HFFc6 (cell line): ENCODE measurements at places on chromosomes 7 and 10. TPM values are rescaled to one million over a fixed set of nuclear protein-coding genes. Genes with fewer than 3 reads are reported as not detected.

The UFSP1 gene
- 2.6 to 4.4 TPM (median 3.2 TPM) in 3 replicates for total RNA-seq

DNA sequence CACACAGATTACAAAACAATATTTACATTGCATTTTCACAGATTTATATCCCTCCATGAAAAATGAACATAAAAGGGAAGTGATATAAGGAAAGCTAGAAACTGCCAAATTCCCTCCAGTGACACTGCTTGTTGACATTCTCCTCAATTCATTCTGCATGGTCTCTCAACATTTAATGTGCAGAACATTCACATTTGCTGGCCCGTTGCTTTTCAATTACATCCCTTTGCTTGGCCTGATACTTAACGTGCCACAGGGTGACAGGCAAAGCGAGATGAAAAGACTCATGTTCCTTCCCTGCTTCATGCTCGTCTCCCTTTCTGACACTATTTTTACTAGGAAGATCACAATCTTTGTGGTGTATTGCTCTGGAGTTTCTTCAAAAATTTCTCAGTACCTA is 1019.7 kb upstream of the LRRN3 start:
- no peak for DNase-seq
- H3K4me3 ChIP-seq = no peak overlapping the region
- peaks cover 2% of the 10 kb centered on the region for H3K4me1 ChIP-seq
- H3K27ac ChIP-seq = no peak overlapping the region
- no peaks in the 10 kb centered on the region; the same call in 1 of the 2 replicates for H3K27me3 ChIP-seq

- H3K4me1 ChIP-seq = peaks cover 3% of the 10 kb centered on the region
- no peak for DNase-seq
- peaks cover 17% of the 10 kb centered on the region for H3K27me3 ChIP-seq
- no peak overlapping the region for H3K27ac ChIP-seq
Measured at GRCh38 chr7:1654738-1655475, 15.2 kb upstream of the ELFN1 start.

DNA sequence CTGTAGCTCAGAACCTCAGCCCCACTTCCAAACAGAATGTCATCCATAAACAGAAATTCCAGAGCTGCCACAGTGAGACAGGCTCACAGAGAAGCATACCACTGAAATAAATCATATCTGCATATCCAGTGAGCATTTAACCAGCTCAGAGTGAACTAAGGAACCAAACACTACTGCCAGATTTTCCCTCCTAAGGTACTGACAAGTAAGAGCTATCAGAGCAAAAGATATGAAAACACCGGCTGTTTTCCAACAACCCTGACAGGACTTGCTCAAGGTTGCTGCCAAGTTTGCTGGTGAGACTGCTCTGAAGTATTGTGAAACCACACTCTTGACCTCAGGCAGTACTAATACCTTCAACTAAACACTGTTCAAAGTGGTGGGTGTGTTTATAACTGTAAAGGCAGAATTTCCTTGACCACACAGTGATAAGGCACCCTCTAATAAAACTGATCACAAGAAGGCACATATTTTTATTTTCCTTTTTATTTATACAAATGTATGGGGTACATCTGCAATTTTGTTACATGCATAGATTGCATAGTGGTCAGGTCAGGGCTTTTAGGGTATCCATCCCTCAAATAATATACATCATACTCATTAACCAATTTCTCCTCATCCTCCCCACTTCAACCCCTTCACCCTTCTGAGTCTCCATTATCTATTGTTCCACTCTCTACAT is 18.3 kb downstream of the SGMS1 start:
- no peaks in the 10 kb centered on the region; the same call in 1 of the 2 replicates for H3K27me3 ChIP-seq
- H3K4me1 ChIP-seq = peaks cover 68% of the 10 kb centered on the region
- H3K36me3 ChIP-seq = no peaks in the 10 kb centered on the region
- peak overlapping the region; percentile 89 for H3K27ac ChIP-seq
- peak; percentile 95 for DNase-seq

GRCh38 chr7:84744385-84744784 is 442.5 kb downstream of the SEMA3D start:
- peaks cover 20% of the 10 kb centered on the region for H3K4me1 ChIP-seq
- no peaks in the 10 kb centered on the region for H3K27me3 ChIP-seq
- DNase-seq = peak; percentile 12
- H3K36me3 ChIP-seq = no peaks in the 10 kb centered on the region
- no peak overlapping the region for H3K4me3 ChIP-seq

DNA sequence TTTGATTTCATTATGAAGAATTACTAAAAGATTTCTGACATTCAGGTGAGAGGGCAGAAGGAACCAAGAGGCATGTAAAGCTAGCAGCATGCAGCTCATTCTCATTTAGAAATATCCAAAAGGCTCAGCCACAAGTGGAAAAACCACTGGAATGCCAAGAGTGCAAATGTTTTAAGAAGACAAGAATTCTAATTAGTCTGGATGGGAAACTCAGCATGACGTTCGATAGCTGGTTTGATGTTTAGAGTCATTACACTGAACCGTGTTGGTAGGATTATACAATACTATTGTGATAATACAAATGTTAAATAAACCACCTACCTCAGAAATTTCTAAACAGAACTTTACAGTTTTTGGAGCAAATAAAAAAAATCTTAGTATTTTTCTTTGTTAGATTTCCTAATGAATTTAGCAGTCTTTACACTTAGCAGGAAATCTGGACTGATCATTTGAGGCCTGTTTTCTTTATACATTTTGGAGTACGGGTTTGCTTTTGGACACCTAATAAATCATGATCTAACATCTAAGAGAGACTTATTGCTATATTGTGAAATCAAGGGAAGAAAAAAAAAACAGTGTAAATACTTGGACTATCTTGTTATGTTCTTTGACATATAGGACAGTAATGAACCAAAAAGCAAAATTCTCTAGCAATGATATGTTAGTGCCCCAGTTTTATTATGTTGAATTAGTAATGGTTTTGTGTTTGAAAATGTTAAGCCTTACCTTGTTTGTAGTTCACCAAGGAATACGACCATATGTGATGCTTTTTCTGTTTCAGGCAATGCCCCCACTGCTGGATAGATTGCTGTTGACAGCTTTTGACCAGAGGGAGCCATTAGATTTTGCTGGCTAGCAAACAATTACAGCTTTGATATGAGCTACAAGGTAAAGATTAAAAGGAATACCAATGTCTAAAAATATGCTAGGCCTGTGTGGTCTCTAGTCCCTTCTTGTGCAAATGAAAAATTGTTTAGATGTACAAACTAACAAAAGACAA is 354.1 kb upstream of the SEMA3A start:
- no peaks in the 10 kb centered on the region for H3K27me3 ChIP-seq
- peaks cover 21% of the 10 kb centered on the region for H3K4me1 ChIP-seq
- DNase-seq = peak; percentile 14
- peak overlapping the region; percentile 28; the same call in 1 of the 2 replicates for H3K27ac ChIP-seq

- H3K27ac ChIP-seq = no peak overlapping the region
- H3K4me3 ChIP-seq = no peak overlapping the region
- peaks cover 11% of the 10 kb centered on the region for H3K36me3 ChIP-seq
- H3K4me1 ChIP-seq = peaks cover 46% of the 10 kb centered on the region
Measured at GRCh38 chr7:79785556-79785955, 332.1 kb upstream of the MAGI2 start.

The MAT1A gene
- not detected in 3 replicates for total RNA-seq

DNA sequence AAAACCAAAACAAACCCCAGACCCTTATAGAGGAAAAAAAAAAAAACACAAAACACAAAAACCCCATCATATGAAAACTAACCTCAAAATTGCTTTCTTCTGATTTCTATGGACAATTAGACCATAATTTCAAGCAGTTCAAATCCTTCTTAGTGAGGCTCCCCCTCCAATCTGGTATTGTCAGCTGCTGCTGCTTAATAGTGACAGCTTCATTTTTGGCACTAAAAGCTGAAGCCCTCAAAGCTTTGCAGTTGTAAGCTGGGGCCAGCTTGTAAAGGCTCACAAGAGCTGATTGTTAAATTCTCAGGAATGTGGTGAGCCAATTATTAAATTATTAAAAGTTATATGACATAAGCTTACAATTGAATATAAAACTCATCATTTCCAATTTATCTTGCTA is 21.9 kb downstream of the ATXN7L1 start:
- no peaks in the 10 kb centered on the region for H3K36me3 ChIP-seq
- no peak overlapping the region for H3K4me3 ChIP-seq
- DNase-seq = no peak
- H3K4me1 ChIP-seq = peaks cover 51% of the 10 kb centered on the region
- H3K27ac ChIP-seq = no peak overlapping the region

The WDFY4 gene
- not detected in 3 replicates for total RNA-seq

- H3K27me3 ChIP-seq = peaks cover 2% of the 10 kb centered on the region; the same call in 1 of the 2 replicates
- peaks cover 16% of the 10 kb centered on the region for H3K36me3 ChIP-seq
- no peak for DNase-seq
- no peak overlapping the region for H3K4me3 ChIP-seq
- H3K4me1 ChIP-seq = peaks cover 84% of the 10 kb centered on the region
Measured at GRCh38 chr7:158815083-158815799, 14.1 kb downstream of the ESYT2 start.

The PTPN20 gene
- total RNA-seq = not detected in 3 replicates
